ENCODE measurements at places on chromosomes 3 and 15. TPM values are rescaled to one million over a fixed set of nuclear protein-coding genes. Genes with fewer than 3 reads are reported as not detected.

NOX5 gene
- 0.07 TPM for total RNA-seq

- no peak overlapping the region for H3K27ac ChIP-seq
- H3K4me1 ChIP-seq = no peaks in the 10 kb centered on the region
- DNase-seq = no peak
- no peaks in the 10 kb centered on the region for H3K36me3 ChIP-seq
- no peaks in the 10 kb centered on the region for H3K27me3 ChIP-seq
- H3K4me3 ChIP-seq = no peak overlapping the region
These were observed 119.0 kb upstream of the SATB1 start for GRCh38 chr3:18544146-18544545.

BFSP2 gene
- total RNA-seq = not detected

DNA sequence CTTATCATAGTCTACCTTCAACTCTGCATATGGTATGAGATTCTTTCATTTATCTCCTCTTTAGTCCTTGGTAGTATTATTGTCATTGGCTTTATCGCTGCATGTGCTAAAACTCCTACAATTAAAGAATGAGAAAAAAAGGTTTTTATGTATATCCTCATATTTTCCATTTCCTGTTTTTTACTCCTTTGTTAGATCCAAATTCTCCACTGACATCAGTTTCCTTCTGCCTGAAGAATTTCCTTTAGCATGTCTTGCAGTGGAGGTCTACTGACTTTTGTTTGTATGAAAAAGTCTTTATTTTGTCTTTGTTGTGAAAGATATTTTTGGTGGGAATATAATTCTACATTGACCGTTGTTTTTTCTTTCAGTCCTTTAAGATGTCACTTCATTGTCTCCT, 81.0 kb upstream of the TNIK start:
- DNase-seq = peak; percentile 69
- H3K36me3 ChIP-seq = no peaks in the 10 kb centered on the region
- peaks cover 13% of the 10 kb centered on the region for H3K4me1 ChIP-seq
- no peak overlapping the region for H3K4me3 ChIP-seq

GRAMD2A gene
- total RNA-seq = 0.29 TPM

PPM1L gene
- 2.3 TPM for total RNA-seq

GRCh38 chr15:59941612-59942011, 62.5 kb upstream of the FOXB1 start:
- H3K4me3 ChIP-seq = no peak overlapping the region
- H3K36me3 ChIP-seq = no peaks in the 10 kb centered on the region
- H3K27me3 ChIP-seq = no peaks in the 10 kb centered on the region
- H3K27ac ChIP-seq = no peak overlapping the region
- no peak for DNase-seq

TERC gene
- total RNA-seq = 10.0 TPM

NIPA2 gene
- total RNA-seq = 75.7 TPM
